ENCODE measurements at places on chromosomes 1 and 21.

GRCh38 chr1:54857141-54857540 is 29.9 kb downstream of the DHCR24 start:
- no peak for DNase-seq

DNA sequence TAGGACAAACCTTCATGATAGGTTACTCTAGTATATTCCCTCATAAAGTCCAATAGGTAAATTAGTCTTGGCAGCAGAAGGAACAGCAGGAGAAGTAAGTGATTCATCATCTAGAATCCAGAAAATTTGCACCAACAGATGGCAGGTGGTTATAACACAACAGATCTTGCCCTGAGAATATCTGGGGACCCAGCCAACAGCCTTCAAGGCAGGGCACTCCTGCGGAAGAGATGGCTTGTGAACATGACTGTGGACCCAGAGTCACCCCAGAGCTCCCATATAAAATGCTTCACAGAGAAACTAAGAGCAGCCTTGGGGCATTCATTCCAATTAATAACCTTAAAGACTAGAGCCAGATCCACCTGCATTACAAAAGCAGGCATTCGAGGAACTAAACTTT is 7.9 kb upstream of the PLA2G2C start:
- no peak for DNase-seq

GRCh38 chr1:199218065-199218464 is 579.2 kb downstream of the PTPRC start:
- DNase-seq, result no peak

- DNase-seq, result no peak
Observed at GRCh38 chr1:183327434-183328290, 90.5 kb downstream of the NMNAT2 start.

DNA sequence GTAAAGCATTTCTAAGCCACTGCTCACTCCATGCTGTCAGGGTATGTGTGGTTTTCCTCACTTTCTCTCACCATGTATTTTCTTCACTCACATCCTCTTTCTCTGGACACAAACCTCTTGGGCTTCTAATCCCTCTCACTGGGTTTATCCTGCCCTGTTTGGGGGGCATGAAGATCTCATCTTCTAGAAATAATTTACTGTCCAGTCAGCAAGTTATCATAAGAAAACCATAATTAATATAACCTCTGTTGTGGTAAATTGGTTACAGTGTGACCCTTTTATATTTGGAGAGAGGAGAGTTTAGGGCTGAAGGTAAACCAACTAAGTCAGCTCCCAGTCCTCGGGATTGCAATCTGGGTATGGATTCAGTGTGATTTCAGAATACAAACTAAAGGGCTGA is 213.8 kb upstream of the PROX1 start:
- DNase-seq, result no peak

GRCh38 chr1:218456444-218456843 is 111.3 kb downstream of the TGFB2 start:
- no peak for DNase-seq

- no peak for DNase-seq
Observed at GRCh38 chr1:32496127-32496526, 31.3 kb downstream of the ZBTB8B start.

GRCh38 chr1:59856725-59857338 is 42.1 kb downstream of the HOOK1 start:
- DNase-seq, result no peak

DNA sequence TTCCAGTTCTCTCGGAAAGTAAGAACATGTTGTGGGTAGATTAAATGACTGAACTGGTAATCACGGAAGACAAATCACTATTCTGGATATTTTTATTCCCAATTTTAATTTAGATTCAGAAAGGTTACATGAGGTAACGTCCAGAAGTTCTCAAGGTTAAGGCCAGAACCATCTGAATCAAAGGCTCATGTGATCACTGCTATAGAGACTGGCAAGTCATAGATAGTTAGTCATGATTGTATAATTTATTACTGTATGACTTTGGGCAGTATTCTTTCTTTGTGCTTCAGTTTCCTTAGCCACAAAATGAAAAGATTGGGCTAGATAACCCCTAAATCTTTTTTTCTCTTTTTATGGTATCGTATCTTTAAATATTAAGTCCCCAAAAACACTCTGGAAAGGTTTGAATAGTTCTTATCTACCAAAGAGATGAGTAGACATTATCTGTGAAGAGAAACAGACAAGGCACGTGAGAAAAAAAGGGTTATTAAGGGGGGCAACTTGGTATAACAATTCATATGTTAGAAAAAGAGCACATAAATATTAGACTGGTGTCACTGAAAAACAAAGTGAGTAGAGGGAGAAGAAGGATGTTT is 241.0 kb downstream of the PTPRC start:
- DNase-seq, result no peak

GRCh38 chr1:110914676-110915075 is 41.7 kb downstream of the CD53 start:
- DNase-seq, result no peak

DNA sequence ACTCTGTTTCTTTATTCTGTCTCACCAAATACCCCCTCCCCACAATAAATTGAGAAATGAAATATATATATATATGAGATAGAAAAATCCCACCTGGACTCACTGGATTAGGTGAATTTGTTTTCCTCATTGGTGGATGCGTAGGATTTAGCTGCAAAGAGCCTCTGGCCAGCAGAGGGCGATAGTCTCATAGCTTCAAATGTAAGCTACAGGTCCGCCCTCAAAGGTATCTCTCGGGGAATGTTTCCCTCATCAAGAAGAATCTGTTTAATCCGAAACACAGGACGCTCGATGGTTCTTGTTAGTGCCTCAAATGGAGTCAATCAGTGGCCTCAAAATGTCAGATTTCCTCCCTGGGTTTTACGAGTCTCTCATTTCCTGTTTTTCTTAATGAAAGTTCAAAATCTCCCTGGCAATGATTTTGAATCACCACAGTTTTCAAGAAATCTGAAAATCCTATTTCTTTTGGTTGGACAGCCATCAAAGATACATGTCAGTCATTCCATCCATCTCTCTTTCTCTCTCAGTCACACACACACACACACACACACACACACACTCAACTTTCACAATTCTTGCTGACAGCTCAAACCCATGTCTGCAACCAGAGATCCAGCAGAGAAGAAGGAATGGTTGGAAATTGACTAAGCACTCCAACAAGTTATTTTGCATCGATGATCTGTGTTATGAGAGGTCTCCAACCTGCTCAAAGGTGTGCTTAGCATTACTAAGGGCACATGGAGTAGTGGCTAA is 13.9 kb upstream of the CAMK1G start:
- peak; percentile 70 for DNase-seq

GRCh38 chr21:34871026-34871908 is 177.8 kb downstream of the RUNX1 start:
- no peak for DNase-seq

- no peak for DNase-seq
Observed at GRCh38 chr1:212677136-212677535, 22.5 kb downstream of the BATF3 start.

DNA sequence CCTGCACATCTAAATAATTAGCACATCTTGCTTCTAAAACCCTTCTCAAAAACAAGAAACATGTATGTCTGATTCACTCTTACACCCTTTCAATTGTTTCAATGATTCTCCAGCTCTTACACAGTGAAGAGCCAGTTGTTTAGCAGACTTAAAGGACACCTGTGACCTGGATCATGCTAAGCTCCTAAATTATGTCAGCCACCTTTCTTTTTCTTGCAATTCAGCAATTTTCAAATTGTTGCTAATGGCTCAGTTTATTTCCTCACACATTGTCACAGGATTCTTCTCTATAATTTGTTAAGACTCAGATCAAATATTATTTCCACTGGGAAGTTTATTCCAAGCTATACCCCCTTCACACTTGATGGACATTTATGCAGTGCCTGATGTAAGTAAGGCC is 413.2 kb downstream of the PLA2G4A start:
- no peak for DNase-seq

- peak; percentile 83 for DNase-seq
Observed at GRCh38 chr1:91885716-91886506, at the start of gene TGFBR3. TSS of gene TGFBR3 (minus strand) at chr1:91886151. CDS start at chr1:91861531, 24,620 bp downstream.

DNA sequence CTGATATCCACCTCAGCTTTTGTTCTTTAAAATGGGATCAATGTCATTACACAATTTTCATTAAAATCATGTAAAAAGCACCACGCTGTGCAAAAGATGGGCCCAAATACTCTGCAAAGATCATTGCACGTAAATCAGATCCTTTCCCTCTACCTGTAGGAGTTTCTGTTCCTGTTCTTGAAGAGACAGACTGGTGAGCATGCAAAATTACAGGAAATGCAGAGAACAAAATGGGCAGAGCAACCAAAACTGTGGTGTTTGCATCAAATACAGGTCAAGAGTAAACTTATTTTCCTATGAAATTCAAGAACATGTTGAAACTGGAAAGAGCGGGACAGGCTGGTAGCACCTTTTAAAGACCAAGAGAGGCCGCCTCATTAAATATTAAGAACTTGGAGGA is 294.9 kb upstream of the ADGRL2 start:
- DNase-seq, result no peak

DNA sequence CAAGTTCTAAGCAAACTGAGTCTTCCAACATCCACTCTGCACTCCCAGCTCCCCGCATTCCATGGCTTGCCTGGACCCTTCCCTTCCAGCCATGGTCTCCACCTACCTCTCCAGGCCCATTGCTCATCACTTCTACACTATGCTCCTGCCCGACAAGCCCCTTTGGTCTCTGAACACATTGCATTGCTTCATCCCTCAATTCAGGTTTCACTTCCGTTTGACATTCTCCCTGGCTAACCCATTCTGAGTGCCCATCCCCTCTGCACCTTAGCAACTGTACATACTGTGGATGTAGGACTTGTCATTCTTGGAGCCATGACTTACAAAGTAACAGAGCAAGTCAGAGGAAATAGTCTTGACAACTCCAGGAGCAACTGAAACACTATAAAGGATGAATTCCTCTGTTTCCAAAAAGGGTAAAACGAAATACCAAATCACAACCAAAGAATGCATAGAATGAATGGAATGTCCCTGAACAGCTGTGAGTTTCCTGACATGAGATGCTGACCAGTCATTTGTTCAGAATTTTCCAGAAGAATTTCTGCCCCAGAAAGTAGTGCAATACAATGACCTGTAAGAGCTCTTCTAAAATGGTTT is 66.7 kb downstream of the KCNJ6 start:
- no peak for DNase-seq

GRCh38 chr1:196400478-196401451 is 207.5 kb downstream of the KCNT2 start:
- no peak for DNase-seq

DNA sequence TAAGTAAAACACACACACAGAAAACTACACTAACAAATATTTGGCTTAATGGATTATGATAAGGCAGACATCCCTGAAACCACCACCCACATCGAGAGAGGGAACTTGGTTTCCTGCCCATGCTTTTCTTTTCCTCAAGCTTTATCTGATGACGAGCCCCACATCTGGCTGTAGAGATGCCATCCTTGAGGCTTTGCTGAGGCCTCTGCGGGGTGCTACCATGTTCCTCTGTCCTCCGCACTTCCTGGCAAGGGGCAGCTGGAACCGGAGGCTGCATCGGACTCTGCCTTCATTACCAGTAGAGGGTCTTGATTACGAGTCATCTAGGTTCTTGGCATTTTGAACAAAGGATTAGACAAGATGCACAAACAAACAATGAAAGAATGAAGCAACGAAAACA is 21.7 kb upstream of the C1orf174 start:
- no peak for DNase-seq

- no peak for DNase-seq
Observed at GRCh38 chr1:115445090-115445489, 107.0 kb upstream of the NGF start.

DNA sequence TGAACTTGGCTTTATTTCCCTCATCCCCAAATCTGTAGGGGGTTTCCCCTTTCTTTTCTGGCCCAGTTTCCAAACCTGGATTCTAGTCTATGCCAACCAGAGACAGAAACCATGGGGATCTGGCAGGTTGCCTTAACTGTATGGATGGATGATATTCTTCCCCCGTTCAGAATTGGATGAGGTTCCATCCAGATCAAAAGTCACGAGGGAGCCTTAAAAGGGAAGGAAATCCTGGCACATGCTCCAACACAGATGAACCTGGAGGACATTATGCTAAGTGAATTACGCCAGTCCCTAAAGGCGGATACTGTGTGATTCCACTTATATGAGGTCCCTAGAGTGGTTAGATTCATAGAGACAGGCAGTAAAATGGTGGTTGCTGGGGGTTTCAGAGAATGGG is 124.4 kb downstream of the HUNK start:
- DNase-seq, result no peak

GRCh38 chr1:182147951-182148350 is 86.4 kb upstream of the ZNF648 start:
- DNase-seq, result no peak

DNA sequence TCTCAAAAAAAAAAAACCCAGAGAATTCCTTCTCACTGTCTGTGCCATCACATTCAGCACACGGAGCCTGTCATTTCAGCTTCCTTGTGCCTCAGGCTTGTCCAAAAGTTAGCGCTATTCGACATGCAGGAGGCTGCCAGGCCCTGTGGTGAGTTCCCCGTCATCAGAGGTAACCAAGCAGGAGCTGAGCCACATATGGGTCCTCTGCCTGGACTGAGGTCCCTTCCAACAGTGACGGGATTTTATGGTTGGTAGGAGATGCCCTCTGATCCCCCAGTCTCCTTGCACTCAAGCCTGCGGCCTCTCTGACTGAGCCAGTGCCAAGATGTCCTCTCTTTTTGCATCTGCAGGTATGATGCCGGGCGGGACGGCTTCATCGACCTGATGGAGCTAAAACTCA is 12.7 kb upstream of the CTRC start:
- no peak for DNase-seq

GRCh38 chr1:162303004-162303344 is 73.7 kb downstream of the SPATA46 start:
- no peak for DNase-seq

DNA sequence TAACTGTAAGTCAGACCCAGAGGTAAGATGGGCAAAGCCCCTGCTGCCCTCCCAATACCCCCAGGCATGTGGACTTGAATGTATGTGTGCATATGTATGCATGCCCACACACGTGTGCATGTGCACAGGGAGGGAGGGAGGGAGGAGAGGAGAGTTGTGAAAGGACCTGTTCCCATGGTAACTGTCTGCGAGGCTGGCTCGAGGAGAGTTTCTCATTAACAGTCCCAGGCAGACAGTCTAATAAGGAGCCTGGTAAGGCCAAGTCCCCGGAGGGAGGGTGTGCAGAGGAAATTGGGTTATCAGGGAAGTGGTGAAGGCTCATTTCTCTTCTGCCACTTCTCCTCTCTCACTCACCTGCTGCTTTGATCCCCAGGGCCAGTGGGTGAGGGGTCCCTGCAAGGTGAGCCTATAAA is 74.9 kb downstream of the NFASC start:
- no peak for DNase-seq

GRCh38 chr1:111204201-111204982 is 3.9 kb upstream of the DENND2D start:
- no peak for DNase-seq

GRCh38 chr21:35336534-35336933 is 287.4 kb upstream of the RUNX1 start:
- no peak for DNase-seq
